Activated CD8-positive, alpha-beta T cell treated with anti-CD3 and anti-CD28 coated beads, Interleukin-2, amount 10 ng/mL, durations not matched to agents 7 days and 5 days (primary cell): ENCODE measurements at places on chromosomes 11 and 22.
A peak's percentile ranks its signal among the peaks of the same experiment; 100 is the strongest.

DNA sequence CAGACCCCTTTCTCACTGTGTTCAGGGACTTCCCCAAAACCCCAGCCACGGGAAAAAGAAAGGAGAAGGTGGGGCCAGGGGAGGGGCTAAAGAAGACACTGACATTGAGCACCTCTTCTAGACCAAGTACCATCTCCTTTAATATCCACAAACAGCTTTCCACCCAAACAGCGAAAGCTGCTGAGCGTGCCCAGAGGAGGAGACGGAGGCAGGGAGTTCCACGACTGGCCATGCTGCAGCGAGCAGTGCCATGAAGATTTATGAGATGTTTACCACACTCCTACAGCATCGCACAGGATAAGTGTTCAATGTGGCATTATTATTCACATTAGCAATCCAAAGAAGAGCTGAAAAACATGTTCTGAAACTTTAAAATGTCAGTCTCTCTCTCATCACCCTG is 127.4 kb downstream of the LARGE1 start:
- no peaks in the 10 kb centered on the region for H3K36me3 ChIP-seq
- H3K27ac ChIP-seq = no peak overlapping the region
- no peak overlapping the region for H3K4me3 ChIP-seq

- H3K4me3 ChIP-seq = no peak overlapping the region
- H3K36me3 ChIP-seq = peaks cover 22% of the 10 kb centered on the region
- H3K4me1 ChIP-seq = peaks cover 14% of the 10 kb centered on the region
- no peaks in the 10 kb centered on the region for H3K27me3 ChIP-seq
- DNase-seq = no peak
Observed at GRCh38 chr22:41933411-41934177, 7.0 kb upstream of the TNFRSF13C start.

DNA sequence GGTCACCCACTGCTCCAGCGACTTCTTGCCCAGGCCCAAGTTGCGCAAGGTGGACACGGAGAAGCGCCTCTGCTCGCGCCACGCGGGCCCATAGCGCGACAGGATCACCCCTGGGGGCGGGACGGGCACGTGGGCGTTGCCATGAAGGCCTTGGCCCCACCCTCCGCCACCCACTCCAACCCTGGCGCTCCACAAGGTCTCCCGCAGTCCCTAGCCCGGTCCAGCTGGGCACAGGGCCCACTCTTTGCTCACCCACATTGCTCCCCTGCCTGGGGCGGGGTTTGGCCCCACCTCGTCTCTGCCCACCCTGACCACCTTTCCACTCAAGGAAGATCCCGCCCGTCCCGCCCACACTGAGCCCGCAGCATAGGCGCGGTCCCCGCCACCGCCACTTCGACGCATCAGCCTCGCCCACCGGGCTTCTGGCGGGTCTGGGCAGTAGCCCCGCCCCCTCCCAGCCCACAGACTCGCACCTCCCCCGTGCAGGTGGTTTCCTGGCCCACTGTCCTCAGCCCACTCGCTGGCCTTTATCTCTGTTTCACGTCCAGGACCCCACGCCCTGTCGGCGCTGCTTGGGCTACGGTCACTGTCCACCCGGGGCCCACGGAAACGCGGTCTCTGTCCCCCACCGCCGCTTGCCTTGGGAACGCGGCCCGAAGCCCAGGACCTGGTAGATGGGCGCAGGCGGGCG is 12.3 kb upstream of the CYP2D6 start:
- H3K27ac ChIP-seq = no peak overlapping the region
- H3K4me3 ChIP-seq = no peak overlapping the region
- H3K27me3 ChIP-seq = no peaks in the 10 kb centered on the region
- peaks cover 2% of the 10 kb centered on the region for H3K36me3 ChIP-seq
- no peak for DNase-seq

- peaks cover 31% of the 10 kb centered on the region for H3K4me1 ChIP-seq
- DNase-seq = no peak
- no peaks in the 10 kb centered on the region for H3K27me3 ChIP-seq
- peaks cover 6% of the 10 kb centered on the region for H3K36me3 ChIP-seq
Observed at GRCh38 chr11:66479394-66480116, 679 bp upstream of the DPP3 start.

DNA sequence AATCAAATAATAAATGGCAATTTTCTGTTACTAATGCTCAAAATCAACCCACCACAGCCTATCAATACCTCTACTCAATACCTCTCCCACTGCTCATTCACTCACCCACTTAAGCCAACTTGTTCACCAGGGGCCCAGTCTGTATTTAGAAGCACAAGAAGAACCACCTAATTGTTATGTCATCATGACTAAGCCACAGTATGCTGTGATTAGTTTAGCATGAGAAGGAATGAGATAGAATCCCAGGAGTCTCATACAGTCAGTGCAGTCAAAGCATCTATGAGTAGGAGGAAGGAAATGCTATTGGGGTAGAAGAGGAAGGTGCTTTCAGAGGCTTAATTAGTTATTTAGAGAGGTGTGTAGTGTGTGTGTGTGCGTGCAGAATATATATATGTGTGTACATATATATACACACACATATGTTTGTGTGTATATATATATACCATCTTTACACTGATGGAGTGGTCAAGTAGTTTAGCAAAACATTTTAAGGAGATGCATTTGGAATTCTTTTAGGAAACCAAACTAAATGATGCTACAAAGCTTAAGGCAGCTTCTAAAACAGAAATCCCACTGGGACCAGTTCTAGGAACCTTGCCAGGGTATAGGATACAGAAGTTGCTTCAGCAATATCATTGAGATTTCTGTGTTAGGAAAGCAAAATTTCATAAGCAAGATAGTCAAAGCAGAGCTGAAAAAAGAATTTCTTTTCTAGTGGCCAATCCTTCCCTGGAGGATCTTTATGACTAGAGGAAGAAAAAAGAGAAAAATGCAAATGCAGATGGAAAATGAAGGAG is 27.5 kb downstream of the KCNA4 start:
- H3K27me3 ChIP-seq = no peaks in the 10 kb centered on the region
- H3K36me3 ChIP-seq = no peaks in the 10 kb centered on the region
- DNase-seq = no peak
- H3K4me3 ChIP-seq = no peak overlapping the region
- no peak overlapping the region for H3K27ac ChIP-seq

DNA sequence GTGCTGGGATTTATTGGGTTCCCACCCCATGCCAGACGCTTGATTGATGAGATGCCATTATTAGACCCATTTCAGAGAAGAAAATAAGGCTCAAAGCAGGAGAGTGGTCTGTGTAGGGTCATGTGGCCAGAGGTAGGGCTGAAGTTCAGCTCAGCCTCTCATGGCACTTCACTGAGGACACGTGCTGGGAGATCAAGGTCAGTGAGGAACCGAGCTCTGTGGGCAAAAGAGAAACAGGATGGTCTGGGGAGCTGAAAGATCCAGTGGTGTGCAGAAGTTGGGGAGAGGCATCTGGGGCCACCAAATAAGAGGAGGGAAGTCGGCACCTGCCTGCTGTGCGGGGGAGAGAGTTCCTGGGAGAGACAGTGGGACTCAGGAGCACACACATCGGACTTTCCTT is 19.6 kb downstream of the RHOD start:
- H3K4me3 ChIP-seq = no peak overlapping the region
- no peaks in the 10 kb centered on the region for H3K4me1 ChIP-seq
- H3K36me3 ChIP-seq = no peaks in the 10 kb centered on the region

GRCh38 chr11:80281194-80281593 is 840.4 kb upstream of the TENM4 start:
- H3K4me1 ChIP-seq = no peaks in the 10 kb centered on the region
- H3K27me3 ChIP-seq = no peaks in the 10 kb centered on the region
- H3K4me3 ChIP-seq = no peak overlapping the region
- DNase-seq = no peak

GRCh38 chr11:125724125-125724524 is 22.0 kb upstream of the PATE1 start:
- H3K27me3 ChIP-seq = peaks cover 20% of the 10 kb centered on the region
- H3K4me1 ChIP-seq = no peaks in the 10 kb centered on the region
- no peak overlapping the region for H3K4me3 ChIP-seq
- H3K27ac ChIP-seq = no peak overlapping the region

DNA sequence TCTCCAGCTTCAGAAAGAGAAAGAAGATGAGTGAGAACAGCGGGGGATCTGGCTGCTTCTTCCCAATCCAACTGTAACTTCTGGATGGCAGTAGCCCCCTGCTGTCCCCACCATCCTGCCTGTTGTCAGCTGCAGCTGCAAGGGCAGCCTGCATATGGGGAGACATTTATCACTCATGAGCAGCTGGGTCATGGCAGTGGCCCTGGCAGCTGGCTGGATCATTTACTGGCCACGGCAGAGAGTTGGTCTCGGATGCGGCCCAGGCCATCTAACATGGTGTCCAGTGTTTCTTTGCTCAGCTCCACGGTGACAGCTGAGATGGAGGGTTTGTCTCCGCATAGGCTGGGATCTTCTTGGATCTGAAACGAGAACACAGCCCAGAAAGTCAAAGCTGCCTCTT is 14.8 kb downstream of the COMMD9 start:
- peaks cover 13% of the 10 kb centered on the region for H3K36me3 ChIP-seq
- DNase-seq = no peak
- no peak overlapping the region for H3K4me3 ChIP-seq
- no peaks in the 10 kb centered on the region for H3K27me3 ChIP-seq
- no peak overlapping the region for H3K27ac ChIP-seq
- peaks cover 4% of the 10 kb centered on the region for H3K4me1 ChIP-seq

DNA sequence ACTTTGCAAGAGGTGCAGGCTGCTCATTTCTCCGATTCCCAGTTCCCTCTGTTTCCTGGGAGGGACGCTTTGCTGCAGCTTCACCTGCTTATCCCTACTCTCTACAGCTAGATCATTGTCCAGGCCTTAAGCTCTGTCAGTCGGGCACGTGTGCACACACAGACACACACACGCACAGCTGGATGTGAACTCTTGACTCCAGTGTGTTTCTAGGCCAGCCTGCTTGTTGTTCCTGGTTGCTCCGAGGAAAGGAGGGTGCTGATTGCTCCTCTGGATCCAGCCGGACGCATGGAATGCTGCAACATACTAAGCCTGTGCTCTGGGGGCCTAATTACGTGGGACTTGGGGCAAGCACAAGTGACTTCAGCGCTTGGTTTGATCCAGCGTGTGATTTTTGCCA is 19.7 kb downstream of the ZNRF3 start:
- no peak overlapping the region for H3K27ac ChIP-seq
- no peak overlapping the region for H3K4me3 ChIP-seq
- peaks cover 19% of the 10 kb centered on the region for H3K27me3 ChIP-seq
- DNase-seq = no peak
- no peaks in the 10 kb centered on the region for H3K36me3 ChIP-seq
- H3K4me1 ChIP-seq = peaks cover 27% of the 10 kb centered on the region

GRCh38 chr11:6251120-6251733 is 8.4 kb upstream of the CCKBR start:
- H3K36me3 ChIP-seq = no peaks in the 10 kb centered on the region
- no peaks in the 10 kb centered on the region for H3K4me1 ChIP-seq
- no peak overlapping the region for H3K4me3 ChIP-seq
- peak; percentile 68 for DNase-seq

DNA sequence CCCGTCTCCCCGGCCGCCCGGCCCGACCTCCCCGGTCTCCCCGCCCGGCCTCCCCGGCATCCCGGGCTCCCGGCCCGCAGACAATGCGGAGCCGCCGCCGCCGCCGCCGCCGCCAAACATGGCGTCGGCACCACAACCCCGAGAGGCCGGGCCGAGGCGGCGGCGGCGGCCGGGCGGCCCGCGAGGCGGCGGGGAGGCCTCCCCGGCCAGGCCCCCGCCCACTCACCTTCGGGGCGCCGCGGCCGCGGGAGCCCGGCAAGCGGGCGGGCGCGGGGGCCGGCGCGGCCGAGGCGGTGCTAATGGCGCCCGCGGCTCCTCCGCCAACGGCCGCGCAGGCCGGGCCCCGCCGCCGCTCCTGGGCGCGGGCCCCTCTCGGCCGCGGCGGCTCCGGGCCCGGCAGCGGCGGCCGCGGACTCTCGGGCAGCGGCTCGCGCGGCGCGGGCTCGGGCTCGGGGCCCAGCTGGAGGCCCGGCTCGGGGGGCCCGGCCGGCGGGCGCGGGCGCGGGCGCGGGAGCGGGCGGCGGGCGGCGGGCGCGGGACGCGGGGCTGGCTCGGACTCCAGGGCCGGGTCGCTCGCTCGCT is 311 bp downstream of the BRD1 start:
- peak overlapping the region; percentile 49 for H3K4me3 ChIP-seq
- peaks cover 43% of the 10 kb centered on the region for H3K4me1 ChIP-seq
- H3K36me3 ChIP-seq = peaks cover 37% of the 10 kb centered on the region

DNA sequence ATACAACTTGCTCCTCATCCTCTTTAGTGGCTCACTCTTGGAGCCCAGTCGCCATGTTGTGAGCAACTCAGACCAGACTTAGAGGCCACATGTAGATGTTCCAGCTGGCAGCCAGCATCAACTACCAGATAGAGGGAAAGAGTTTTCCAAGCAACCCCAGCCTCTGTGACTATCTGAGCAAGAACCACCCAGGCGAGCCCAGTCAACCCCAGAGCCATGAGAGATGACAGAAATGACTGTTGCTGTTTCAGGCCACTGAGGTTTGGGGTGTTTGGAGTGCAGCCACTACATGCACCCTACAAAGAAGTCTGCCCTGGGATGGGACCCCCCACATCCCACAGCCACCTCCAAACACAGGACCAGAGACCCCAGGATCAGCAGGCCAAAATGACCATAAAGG is 24.8 kb upstream of the CLDN5 start:
- no peaks in the 10 kb centered on the region for H3K36me3 ChIP-seq
- DNase-seq = no peak
- no peaks in the 10 kb centered on the region for H3K4me1 ChIP-seq
- H3K27me3 ChIP-seq = peaks cover 4% of the 10 kb centered on the region
- H3K4me3 ChIP-seq = no peak overlapping the region

- H3K4me3 ChIP-seq = no peak overlapping the region
- peaks cover 17% of the 10 kb centered on the region for H3K27me3 ChIP-seq
- DNase-seq = no peak
Observed at GRCh38 chr11:114031246-114031966, 28.1 kb upstream of the ZBTB16 start.

- H3K27me3 ChIP-seq = no peaks in the 10 kb centered on the region
- no peak for DNase-seq
- peaks cover 18% of the 10 kb centered on the region for H3K4me1 ChIP-seq
- H3K36me3 ChIP-seq = peaks cover 68% of the 10 kb centered on the region
Observed at GRCh38 chr11:61802605-61803004, 9.9 kb downstream of the FEN1 start.

DNA sequence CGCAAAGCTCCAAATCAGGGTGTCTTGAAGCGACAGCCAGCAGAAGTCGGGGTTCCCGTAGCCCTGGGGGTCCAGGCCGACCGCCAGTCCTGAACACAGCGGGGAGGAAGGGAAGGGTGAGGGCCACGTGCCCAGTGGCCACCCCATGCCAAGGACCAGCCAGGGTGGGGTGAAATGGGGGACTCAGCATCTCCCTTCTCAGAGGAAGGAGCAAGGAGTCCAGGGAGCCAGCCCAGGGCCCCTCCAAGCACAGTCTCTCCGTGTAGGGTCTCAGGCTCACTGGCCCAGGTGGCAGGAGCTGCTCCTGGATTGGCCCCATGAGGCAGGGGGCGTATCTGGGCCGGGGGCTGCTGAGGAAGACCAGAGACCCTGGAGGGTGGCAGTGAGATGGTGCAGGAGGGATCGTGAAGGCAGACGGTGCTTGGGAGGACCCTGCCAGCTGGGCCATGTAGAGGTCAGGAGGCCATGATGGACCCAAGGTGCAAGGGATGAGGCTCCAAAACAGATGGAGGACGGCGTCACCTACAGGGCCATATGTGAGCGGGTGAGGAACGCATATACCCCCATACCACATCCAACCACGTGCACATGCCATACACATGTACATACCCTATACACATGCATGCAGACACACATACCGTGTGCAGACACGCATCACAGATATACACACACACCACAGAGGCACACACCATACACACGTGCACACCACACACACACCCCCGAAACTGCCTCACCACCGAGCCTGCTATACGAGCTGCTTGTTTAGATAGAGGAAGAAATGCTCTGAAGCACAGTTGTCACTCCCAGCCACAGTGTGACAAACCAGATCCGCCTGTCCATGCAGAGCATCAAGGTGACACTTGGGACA is 34.4 kb downstream of the TRMU start:
- H3K4me3 ChIP-seq = no peak overlapping the region
- DNase-seq = no peak
- H3K4me1 ChIP-seq = peaks cover 31% of the 10 kb centered on the region
- H3K27ac ChIP-seq = no peak overlapping the region
